Retina (tissue), 1 donor: ENCODE measurements at places on chromosomes 4 and X.
A peak's percentile ranks its signal among the peaks of the same experiment; 100 is the strongest.

GRCh38 chrX:12330841-12331240 lies 192.6 kb downstream of the FRMPD4 start:
- no peak for DNase-seq

- DNase-seq, result no peak
These were observed 3.5 kb downstream of the TMEM154 start for GRCh38 chr4:152676052-152676854.

DNA sequence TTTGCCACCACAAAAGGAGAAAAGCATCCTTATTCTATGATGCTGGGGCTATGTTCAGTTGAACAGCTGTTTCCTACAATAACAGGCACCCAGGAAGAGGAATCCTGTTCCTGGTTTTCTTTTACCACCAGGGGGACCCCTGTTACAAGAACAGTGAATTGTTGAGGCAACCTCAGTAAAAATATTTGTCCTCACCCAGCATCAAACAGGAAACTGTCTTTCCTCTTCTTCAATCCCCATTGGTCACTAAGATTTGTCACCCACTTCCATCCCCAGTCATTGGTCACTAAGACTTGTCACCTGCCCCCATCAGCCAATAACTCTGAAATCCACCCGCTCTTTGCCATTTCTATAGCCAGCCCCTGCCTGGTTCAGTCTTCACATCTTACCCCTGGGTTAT lies 143.5 kb upstream of the GALNT7 start:
- DNase-seq, result peak; percentile 72

GRCh38 chr4:154573190-154573870 lies 10.5 kb downstream of the FGB start:
- no peak for DNase-seq

DNA sequence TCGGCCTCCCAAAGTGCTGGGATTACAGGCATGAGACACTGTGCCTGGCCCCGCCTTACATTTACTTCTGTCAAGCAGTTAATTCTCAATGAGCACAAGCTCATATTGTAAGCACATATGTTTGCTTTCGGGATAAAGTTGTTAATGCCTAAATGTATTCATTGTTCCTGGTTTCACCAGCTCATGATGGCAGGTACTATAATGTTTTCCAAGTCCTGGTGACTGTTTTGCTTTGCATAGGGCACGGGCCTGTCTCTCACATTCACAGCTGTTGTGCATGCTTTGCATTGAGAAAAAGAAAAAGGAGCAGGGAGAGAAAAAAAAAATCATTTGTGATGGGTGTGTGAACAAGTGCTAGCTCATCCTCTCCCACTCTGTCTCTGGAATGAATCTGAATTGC lies 661.2 kb upstream of the TENM3 start:
- DNase-seq, result no peak

GRCh38 chr4:1010395-1011021 lies 918 bp upstream of the FGFRL1 start:
- DNase-seq, result peak; percentile 67

- peak; percentile 21 for DNase-seq
These were observed 25.6 kb upstream of the MAMLD1 start for GRCh38 chrX:150337536-150337935.

DNA sequence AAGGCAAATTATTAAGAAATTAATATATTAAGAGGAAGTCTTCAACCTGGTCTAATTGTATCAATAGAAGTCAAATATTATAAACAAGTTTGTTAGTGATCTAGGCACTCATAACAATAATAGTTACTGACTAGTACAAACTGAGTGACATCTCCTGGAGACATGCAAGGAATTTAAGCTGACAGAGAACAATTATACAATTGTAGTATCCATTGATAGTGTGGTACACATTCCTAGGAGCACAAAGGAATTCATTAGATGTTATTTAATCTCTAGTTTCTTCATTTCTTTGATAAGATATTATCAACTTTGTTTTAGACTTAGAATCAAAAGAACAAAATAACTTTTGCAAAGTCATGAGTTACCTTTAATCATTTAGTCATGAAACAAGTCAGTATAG lies 1048.6 kb downstream of the PCDH7 start:
- no peak for DNase-seq

- DNase-seq, result no peak
These were observed 41.5 kb downstream of the TNIP3 start for GRCh38 chr4:121122661-121123060.

- DNase-seq, result no peak
These were observed 71.3 kb upstream of the GRXCR1 start for GRCh38 chr4:42821230-42821629.

- no peak for DNase-seq
These were observed 3.5 kb upstream of the UGT2A2 start for GRCh38 chr4:69642961-69643360.

DNA sequence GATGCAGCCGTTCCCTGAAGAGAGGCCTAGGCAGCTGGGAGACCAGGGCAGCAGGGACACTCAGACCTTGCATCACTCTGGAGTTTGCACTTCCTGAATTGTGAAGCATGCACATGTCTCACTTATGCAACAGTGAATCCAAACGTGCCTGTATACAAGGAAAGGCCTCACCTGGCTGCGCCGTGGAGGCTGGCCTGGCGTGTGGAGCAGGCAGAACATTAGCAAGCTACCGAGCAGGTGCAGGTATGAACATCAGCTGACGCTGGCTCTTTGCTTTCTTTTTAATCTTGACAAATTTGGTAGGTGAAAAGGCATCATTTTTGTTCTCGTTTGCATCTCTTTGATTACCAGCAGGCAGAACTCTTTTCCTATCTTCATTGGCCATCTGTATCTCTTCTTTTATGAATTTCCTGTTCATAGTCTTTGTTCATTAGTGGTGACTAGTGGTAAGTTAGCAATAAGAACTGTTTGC lies 37.1 kb upstream of the IRAK1 start:
- no peak for DNase-seq

GRCh38 chrX:98548519-98548918 lies 1664.8 kb downstream of the RPA4 start:
- no peak for DNase-seq

DNA sequence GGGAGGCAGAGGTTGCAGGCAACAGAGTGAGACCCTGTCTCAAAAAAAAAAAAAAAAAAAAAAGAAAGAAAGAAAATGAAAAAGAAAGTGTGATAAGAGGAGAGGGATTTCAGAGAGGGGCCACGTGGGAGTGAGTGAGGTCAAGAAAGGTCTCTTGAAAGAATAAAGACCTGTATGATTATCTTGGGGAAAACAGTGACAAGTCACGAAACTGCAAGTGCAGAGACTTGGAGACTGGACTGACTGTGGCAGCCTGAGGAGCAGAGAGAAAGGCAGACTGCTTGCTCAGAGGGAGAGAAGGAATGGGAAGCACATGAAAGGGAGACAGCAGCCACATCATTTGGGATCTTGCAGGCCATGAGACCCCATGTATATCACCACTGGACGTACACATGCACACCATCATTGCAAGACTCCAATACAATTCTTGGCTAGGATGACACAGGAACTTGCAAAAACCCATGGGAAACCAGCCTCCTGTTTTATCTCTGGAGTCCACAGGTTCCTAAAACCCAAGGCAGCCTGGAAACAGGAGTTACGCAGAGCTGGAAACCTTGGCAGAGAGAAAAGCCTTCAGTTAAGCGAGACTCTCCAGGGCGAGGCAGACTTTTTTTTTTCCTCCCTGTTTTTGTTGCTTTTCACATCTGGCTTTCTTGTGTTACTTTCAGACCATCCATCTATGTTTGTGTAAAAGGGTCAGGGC lies 207.0 kb upstream of the TBL1X start:
- DNase-seq, result no peak

DNA sequence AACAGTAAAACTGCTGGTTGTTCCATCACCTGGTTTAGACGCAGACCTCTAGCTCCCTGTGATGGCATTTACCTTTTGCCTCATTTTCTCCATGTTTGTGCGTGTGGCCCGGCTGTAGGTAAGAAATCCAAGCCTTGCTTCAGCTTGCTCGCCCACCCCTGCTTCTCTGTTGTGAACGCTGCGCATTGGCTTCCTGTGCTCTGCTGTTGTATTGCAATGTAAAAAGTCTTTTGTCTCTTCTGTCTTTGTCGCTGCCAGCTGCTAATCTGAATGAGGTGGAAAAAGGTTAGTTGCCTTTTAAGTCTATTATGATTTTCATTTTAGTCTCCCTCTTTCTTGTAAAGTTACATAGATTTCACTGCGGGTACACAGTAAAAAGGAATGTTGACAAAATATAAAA lies 127.3 kb upstream of the PACRGL start:
- DNase-seq, result no peak

DNA sequence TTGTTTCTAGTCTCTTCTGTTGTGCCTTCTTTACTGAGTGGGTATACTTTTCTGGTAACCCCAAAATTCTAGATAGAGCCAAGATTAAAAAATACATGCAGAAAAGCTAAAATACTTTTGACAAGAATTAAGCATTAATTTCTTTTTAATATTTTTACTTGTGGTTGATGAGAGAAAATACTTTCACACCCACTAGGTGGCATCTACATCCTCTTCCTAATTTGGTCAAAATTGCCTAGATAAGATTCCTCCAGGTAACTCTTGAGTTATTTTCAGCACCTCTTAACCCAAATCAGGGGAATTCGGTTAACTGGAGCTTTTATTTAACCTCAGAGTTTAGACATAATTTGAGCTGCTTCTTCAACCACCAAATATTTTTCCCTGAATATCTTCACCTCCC lies 28.4 kb upstream of the COX7B2 start:
- DNase-seq, result no peak

DNA sequence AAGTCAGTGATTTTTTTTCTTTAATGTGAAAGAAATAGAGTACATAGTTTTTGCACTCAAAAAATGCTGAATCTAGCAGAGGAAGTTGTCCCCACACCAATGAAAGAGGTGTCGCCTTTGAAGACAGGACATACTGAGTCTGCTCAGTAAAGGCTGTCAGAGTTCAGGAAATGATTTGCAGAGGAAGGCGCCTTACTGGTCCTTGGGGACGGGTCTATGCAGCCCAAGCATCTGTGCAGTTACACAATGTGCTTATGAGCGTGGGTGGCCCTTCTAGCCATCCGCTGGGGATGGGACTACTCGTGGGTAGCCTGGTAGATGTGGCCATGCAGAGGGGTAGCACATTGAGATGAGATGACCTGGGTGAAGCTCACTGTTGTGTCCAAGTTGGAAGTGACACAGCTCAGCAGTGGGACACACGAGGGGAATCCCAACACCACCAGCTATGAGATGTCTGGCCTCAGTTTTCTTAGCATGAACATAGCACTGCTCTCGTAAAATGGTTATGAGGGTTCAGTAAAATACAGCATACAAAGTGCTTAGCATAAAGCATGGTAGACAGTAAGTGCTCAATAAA lies 116.5 kb upstream of the RBPJ start:
- no peak for DNase-seq

GRCh38 chr4:5133201-5133600 lies 81.9 kb downstream of the STK32B start:
- no peak for DNase-seq

DNA sequence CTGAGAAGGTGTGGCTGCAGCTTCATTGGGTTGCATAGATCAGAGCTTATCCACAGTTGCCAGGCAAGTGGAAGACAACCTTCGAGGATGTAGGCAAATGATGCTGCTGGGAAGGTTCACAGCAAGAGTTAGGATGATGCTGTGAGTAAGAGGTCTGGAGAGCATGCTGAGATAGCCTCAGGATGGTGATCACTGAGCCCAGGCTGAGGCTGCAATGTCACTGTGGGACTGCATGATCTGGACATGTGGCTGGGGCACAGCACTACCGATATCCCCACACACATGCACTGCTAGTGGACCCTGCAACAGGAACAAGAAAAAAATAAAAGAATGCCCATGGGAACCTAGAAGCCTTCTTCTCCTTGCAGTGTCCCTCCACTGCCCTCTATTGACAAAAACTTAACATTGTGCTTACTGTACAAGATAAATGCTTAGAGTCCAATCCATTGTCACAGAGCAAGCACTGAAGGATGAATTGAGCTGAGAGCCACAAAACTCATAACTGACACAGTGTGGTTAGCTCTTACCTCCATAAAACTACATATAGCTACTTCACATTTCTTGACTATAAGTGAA lies 105.6 kb downstream of the CNKSR2 start:
- DNase-seq, result peak; percentile 49

DNA sequence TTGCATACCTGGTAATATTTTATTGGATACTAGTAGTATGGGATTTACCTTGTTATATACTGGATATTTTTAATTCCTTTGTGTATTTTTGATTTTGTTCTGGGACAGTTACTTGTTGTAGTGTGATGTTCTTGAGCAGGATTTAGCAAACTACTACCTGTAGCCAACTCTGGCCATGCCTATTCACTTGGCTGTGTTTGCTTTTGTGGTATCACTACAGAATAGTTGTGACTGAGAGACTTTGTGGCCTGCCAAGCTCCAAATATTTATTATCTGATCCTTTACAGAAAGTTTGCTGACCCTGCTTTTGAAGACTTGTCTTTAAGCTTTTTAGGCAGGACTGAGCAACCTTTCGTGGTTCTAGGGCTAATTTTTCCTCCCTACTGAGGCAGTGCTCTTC lies 17.8 kb downstream of the ZCCHC4 start:
- no peak for DNase-seq

DNA sequence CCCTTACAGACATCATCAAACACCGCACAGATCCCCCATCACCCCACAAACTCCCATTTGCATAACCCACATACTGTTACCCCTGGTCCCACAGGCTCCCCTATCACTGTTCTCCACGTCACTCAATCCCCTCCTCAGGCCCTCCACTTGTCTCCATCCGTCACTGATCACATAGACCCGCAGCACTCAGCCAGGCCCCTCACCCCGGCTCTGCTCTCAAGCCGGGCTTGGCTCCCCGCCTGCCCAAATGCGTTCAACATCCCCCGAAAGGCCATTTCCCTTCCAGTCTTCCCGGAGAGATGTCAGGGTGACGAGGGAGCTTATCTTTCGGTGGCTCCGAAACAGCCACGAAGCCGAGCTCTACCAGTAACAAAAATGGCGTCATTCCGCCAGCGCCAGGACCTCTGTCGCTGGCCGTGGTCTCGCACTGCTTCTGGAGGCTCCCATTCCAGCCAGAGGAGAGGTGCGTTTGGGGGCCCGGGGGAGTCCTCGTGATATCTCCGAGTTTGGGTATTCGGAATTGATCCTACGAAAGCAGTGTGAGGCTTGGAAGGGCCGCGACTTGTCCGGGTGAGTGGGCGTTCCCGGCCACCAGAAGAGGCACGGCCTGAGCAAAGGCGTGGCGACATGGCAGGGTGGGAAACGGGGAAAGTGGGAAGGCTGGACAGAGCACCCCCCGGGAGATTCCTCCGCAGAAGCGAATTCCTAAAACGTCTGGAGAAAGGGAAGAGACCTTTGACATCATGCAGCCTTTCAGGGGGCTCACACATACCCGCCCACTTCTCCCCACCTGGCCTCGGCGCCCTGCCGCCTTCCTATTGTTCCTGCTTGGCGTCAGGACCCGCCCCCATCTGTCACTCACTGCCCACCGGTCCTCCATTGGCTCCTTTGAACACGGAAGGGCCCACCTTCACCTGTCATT lies at the start of gene ZNF630:
TSS of gene ZNF630 (minus strand) at position 577 of the 922 bp plus-strand sequence. CDS start 4,754 bp downstream, outside the sequence.
- DNase-seq, result peak; percentile 93

DNA sequence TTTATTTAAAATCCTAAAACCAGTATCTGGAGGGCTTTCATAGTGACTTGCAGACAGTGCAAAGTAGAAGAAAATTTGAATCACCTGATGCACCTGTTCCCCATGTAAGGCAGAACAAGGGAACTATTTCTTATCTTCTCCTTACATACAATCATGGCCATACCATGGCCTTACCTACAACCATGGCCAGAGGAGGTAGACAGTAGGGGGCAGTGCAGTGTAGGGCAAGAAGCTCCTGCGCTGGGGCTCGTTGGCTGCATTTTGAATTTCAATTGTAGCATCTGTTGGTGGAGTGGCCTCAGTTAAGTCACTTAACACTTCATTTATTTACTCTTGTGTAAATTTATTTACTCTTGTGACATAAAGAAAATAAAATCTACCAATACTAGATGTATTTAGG lies 33.0 kb downstream of the GALNTL6 start:
- DNase-seq, result no peak
